ENCODE measurements at places on chromosomes 13 and 19.
A peak's percentile ranks its signal among the peaks of the same experiment; 100 is the strongest.

GRCh38 chr19:10891405-10892086 is 20.2 kb downstream of the CARM1 start:
- DNase-seq = no peak

- DNase-seq = peak; percentile 21
These were observed 50.8 kb downstream of the ZAR1L start for GRCh38 chr13:32264407-32264806.

DNA sequence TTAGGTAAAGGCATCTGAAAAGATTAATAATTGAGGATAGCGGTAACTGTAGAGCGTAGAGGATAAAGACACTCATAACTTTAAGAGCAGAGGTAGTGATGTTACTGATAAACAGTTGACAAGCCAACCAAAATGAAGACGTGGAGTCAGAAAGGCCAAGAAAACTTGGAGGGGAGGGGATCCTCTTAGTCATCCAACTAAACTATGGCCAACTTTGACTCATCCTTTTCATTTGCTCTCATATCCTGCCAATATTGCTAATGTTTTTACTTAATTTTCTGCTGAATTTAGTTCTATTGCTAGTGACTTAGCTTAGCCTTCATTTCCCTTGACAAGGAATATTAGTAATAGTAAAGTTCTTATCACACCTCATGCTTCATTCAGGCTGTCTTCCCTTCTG is 13.4 kb downstream of the ITGBL1 start:
- DNase-seq = peak; percentile 30

GRCh38 chr19:14616407-14616806 is 33.5 kb downstream of the CLEC17A start:
- no peak for DNase-seq

- no peak for DNase-seq
These were observed 27.4 kb upstream of the CACTIN start for GRCh38 chr19:3653865-3654513.

- DNase-seq = no peak
These were observed 5.7 kb downstream of the HOOK2 start for GRCh38 chr19:12769689-12770088.

DNA sequence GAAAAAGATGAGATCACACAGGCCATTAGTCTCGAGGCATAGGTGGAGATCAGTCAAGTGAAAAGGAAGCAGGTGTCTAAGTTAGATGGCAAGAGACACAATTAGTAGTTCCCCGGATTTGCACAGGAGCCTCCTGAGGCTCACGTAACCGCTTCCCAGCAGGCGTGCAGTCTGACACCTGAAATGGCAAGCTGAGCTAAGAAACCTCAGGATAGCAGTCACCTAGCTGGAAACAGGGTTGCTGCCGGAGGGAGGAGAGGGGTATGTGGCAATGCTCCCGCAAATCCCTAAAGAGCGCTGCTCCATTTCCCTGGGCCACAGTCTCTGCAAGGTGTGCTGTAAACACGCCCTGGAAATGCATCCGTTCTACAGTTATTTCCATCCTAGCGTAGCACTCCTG is 1151.0 kb downstream of the DIAPH3 start:
- no peak for DNase-seq

DNA sequence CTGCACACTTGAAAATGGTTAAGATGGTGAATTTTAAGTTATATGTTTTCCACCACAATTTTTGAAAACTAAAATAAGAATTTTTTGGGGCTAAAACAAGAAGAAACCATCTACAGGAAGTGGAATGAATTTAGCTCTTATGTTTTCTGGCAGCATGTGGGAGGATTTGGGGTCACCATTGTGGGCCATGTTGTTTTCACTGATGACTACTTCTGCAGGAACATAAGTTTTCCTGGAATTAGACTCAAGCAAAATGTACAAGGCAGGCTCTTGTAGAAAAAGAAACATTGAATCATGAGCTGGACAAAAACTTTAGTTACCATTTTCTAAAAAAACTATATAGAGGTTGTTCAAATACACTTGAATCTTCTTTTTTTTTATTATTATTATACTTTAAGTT is 125.3 kb upstream of the C1QTNF9B start:
- no peak for DNase-seq

DNA sequence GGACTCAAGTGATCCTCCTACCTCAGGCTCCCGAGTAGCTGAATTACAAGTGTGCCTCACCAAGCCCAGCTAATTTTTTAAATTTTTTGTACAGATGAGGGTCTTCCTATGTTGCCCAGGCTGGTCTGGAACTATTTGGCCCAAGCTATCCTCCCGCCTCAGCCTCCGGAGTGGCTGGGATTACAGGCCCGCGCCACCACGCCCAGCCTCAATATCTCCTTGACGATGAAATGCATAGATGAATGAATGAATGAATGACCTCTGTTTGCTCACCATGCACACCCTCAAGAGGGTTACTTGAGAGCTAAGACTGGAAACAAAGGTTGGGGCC is 14.9 kb upstream of the AP1M2 start:
- DNase-seq = no peak

GRCh38 chr13:26966701-26967080 is 204.9 kb downstream of the USP12 start:
- no peak for DNase-seq

DNA sequence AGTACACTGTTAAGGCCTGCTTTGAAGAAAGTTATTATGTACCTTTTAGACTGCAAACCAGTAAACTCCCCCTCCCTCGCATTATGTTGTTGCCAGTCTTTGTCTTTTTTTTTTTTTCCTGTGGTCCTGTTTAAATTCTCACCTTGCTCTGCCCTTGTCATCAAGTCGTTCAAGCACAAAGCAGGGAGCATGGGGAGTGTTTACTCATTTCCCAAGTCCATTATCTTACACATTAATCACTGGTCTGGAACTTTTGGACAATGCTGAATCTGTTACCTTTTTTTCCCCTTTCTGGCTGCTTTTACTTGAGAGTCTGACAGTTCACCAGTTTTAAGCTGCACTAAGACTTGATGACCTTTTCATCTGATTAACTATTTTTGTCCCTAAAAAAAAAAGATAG is 108.2 kb downstream of the DACH1 start:
- DNase-seq = no peak

DNA sequence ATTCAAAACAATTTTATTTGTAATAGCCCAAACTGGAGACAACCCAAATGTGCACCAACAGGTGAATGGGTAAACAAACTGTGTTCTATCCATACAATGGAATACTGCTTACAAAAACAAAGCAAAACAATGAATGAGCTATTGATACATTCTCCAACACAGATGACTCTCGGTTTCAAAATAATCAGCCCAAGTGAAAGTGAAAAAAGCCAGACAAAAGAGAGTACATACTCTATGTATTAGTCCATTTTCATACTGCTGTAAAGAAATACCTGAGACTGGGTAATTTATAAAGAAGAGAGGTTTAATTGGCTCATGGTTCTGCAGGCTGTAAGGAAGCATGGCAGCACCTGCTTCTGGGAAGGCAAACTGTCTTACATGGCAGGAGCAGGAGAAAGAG is 65.2 kb upstream of the LRCH1 start:
- DNase-seq = no peak

GRCh38 chr13:74904556-74904955 is 577.4 kb downstream of the TBC1D4 start:
- no peak for DNase-seq

GRCh38 chr13:26183416-26183815 is 38.7 kb downstream of the RNF6 start:
- DNase-seq = no peak

GRCh38 chr19:46551164-46551563 is 50.0 kb upstream of the CALM3 start:
- DNase-seq = no peak

DNA sequence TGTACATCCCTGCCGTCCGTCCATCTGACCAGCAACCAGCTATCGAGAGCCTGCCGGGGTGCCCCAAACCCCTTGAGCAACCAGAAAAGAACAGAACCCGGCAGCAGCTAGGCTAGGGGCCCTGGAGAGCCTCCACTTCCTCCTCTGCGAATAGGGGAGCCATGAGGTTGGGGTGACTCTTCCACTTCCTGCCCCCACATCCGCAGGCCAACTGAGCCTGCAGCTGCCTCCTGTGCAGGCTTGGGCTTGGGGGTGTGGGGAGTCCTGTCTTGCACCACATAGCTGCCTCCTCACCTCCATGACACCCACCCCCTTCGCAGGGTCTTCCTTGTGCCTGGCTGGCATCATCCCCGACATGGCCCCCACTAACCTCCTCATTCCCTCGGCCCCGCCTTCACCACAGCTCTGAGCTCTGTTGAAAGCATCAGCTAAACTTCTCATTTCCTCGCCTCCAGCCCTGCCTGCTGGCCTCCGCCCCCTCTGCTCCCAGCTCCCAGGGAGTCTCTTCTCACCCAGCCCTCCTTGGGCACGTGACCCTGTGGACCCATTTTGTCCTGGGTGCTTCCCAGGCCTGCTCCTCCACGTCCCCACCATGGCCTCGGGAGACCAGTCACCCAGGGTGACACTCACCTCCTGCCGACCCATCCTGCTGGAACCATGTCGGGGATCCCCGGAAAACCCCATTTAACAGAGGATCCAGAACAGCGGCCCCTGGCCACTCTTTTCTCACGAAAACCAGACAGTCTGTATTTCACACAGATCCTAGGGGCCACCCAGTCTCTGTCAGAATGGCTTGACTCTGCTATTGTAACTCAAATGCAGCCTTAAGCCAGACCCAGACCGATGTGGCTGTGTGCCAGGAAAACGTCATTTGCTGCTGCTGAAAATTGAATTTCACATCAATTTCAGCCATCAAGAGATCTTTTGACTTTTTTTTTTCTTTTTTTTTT is 50.4 kb downstream of the MYO9B start:
- no peak for DNase-seq
